ENCODE measurements at places on chromosomes 11 and 22. TPM values are rescaled to one million over a fixed set of nuclear protein-coding genes. Genes with fewer than 3 reads are reported as not detected.

Gene BAIAP2L2
- 24.3 TPM for total RNA-seq

Gene JHY
- total RNA-seq = 7.3 TPM

Gene SCUBE2
- total RNA-seq = 3.5 TPM

Gene EEF1G
- 1,677 TPM for total RNA-seq

Gene SCGB1D4
- total RNA-seq = not detected

Gene CLTCL1
- 10.2 TPM for total RNA-seq

Gene IRAG1
- 6.7 TPM for total RNA-seq

Gene APOL4
- total RNA-seq = not detected

Gene TRIM51
- not detected for total RNA-seq

Gene HTR3A
- not detected for total RNA-seq

Gene ZNF280B
- 0.11 TPM for total RNA-seq

Gene CRYBB3
- total RNA-seq = not detected

Gene LRP4
- total RNA-seq = 2.9 TPM

Gene NCAPD3
- 9.0 TPM for total RNA-seq

Gene KMT5B
- total RNA-seq = 25.9 TPM

Gene AIFM3
- 0.65 TPM for total RNA-seq

Gene PIH1D2
- 0.86 TPM for total RNA-seq

Gene FREY1
- not detected for total RNA-seq

Gene RFPL3
- not detected for total RNA-seq

Gene SEC14L6
- total RNA-seq = not detected

Gene FAM111B
- 4.5 TPM for total RNA-seq

Gene IRF7
- total RNA-seq = 3.7 TPM

Gene TMEM151A
- total RNA-seq = not detected

Gene PTDSS2
- total RNA-seq = 29.2 TPM

Gene OR6T1
- not detected for total RNA-seq

Gene MMP13
- total RNA-seq = not detected

Gene SPTBN2
- 0.13 TPM for total RNA-seq

Gene LIMK2
- total RNA-seq = 19.5 TPM

Gene SLC25A45
- total RNA-seq = 3.6 TPM

Gene PTPRCAP
- not detected for total RNA-seq

All from GM23248 (cell line).